ENCODE measurements at places on chromosomes 12 and 14. TPM values are rescaled to one million over a fixed set of nuclear protein-coding genes. Genes with fewer than 3 reads are reported as not detected.
A peak's percentile ranks its signal among the peaks of the same experiment; 100 is the strongest.

AP1G2 gene
- 216 TPM for total RNA-seq

DNA sequence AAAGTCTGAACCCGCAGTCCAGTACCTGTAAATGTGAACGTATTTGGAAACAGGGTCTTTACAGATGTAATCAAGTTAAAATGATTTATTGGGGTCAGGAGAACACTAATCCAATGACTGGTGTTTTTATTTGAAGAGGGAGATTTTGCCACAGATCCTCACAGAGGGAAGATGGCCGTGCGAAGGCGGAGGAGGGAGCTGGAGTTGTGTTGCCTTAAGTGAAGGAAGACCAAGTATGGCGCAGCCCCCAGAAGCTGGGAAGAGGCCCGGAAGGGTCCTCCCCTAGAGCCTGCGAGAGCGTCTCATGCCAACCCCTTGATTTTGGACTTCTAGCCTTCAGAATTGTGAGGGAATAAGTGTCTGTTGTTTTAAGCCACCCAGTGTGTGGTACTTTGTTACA lies 102.8 kb upstream of the NUDT4 start:
- no peak for DNase-seq

- no peak for DNase-seq
Observed at GRCh38 chr12:27964123-27964522, 8.4 kb downstream of the PTHLH start.

DNA sequence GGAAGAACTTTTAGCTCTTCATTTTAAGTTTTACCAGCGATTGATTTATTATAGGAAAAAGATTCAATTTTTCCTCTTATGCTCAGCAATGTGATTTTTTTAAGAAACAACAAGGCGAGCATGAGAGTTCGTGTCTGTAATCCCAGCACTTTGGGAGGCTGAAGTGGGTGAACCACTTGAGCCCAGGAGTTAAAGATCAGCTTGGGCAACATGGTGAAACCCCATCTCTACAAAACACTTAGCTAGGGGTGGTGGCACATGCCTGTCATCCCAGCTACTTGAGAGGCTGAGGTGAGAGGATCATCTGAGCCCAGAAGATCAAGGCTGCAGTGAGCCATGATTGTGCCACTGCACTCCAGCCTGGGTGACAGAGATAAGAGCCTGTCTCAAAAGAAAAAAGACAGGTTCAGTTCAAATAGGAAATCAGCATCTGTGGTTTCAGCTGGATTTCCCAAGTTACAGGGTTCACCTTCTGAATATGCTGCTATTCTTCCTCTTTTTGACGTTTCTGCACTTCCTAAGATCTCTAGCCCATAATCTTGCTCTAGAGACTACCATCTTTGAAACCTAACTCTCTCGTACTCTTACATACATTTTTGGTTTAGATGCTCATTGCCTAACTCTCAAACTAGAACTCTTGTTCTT lies 274.7 kb downstream of the SEC23A start:
- no peak for DNase-seq

SCFD1 gene
- total RNA-seq, result 46.1 TPM

KIF26A gene
- 0.07 TPM for total RNA-seq

GRCh38 chr12:69886109-69886508 lies 61.1 kb downstream of the MYRFL start:
- no peak for DNase-seq

GRCh38 chr12:24901576-24902461 lies 47.1 kb downstream of the BCAT1 start:
- DNase-seq, result peak; percentile 36

- no peak for DNase-seq
Observed at GRCh38 chr12:76260390-76260748, 87.8 kb downstream of the BBS10 start.

SLC6A13 gene
- total RNA-seq, result not detected

FAM186B gene
- total RNA-seq, result 0.12 TPM

DNA sequence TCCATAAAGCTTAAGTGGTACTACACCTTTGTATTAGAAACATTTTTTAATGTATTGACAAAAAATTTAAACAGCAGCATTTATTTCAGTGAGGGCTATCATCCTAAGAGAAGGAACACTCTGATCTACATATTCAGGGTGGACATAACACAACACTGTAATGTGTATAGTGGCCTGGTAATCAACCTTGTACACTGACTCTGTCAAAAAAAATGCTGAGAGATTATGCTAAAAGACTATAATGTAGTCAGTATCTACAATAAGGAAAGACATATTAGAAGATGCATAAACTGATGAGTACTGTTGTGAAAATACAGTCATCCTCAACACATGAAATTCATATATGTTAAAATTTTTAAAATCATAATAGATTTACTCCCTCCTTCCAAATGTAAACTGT lies 68.2 kb downstream of the C2CD5 start:
- no peak for DNase-seq

ACTN1 gene
- 79.7 TPM for total RNA-seq

RFX4 gene
- not detected for total RNA-seq

DNA sequence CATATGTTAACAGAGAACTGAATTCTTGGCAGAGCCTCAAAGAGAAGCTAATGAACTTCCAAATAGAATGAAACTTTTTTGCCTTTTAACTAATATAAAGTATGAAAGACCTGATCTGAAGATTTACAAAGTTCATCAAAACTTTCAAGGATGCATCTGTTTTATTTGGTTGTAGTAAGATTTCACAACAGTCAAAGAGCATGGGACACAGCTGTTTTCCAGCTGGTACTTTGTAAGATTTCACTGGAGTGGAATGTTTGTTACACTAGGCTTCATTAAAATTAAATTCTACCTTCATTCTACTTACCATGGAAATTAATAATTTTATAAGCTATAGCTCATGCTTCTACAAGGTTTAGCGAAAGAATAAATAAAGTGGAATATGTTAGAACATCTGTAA lies 351.2 kb downstream of the SLC6A15 start:
- DNase-seq, result no peak
